ENCODE measurements at places on chromosomes 3 and 15.

DNA sequence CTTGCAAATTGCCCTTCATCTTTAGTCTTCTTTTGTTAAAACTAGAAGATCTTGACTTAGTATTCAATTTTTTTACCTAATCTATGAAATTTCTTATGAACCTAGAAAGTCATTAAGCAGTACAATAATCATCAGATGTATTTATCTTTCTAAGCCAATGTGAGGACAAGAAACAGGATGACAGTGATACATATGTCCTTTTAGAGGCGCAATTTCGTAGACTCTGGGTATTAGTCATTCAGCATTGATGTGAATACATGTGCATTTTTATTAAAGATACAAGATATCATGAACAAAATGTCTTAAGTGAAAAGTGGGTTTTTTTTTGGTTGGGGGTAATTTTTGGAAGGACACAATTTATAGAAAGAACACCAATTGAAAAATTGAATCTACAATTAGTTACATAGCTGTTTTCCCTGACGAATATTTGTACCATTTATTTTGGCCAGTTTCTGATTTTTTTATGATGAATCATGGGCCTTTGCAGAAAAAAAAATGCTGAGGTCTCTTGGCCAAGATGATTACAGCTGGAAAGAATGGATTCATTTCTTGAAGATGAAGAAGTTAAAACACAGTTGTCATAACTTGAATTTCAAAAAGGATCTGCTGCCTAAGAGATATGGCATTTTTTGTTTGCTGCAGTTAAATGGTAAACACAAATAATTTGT is 48.9 kb upstream of the AGTR1 start:
- DNase-seq: no peak

GRCh38 chr3:141266797-141267555 is 35.4 kb downstream of the PXYLP1 start:
- no peak for DNase-seq

DNA sequence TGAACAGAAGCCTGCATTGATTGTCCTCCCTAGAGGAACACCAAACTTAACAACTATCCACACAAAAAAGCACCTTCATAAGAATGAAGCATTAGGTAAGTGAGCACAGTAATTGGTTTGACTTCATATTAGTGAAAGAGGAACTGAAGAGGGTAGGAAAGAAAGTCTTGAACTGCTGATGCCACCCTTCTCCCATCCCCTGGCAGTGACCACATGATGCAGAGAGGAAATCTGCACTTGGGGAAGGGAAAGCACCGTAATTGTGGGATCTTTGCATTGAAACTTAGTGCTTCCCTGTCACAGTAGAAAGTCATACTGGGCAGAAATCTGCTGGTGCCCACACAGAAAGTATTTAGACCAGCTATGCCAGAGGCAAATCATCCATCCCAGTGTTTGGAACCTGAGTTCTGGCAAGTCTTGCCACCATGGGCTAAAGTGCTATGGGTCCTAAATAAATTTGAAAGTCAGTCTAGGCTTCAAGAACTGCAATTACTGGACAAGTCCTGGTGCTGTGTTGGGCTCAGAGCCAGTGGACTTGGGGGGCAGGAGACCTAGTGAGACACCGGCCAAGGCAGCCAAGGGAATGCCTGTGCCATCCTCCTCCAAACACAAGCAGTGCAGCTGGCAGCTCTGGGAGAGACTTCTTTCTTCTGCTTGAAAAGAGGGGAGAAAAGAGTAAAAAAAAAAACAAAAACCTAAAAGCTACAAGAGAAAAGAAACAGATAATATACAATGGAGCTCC is 63.6 kb downstream of the SLC15A2 start:
- no peak for DNase-seq

DNA sequence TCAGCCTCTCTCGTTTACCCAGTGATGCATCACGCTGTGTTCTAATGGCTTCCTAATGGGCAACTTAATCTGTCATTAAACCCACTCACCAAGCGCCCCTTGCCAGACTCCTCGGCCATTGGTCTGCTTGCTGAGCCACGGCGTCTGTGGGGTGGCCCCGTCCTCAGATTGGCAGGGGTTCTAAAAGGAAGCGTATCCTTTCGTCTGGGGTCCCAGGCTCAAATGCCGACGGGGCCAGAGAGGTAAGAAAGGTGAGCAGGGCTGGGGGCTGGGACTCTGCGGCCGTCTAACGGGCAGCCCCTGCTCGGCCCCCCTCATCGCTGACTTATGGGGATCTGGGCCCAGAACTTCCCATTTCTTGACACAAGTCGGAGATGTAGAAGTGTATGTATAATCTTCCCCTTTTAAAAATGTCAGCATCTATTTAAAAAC is 315.1 kb upstream of the PROK2 start:
- no peak for DNase-seq

- DNase-seq: no peak
Observed at GRCh38 chr15:40003116-40003916, 35.7 kb downstream of the SRP14 start.

GRCh38 chr3:127089486-127090145 is 103.3 kb upstream of the PRR23E start:
- DNase-seq: no peak

GRCh38 chr3:73350996-73351395 is 273.7 kb downstream of the PDZRN3 start:
- DNase-seq: no peak

- DNase-seq: no peak
Observed at GRCh38 chr3:135645541-135645940, 320.0 kb upstream of the PPP2R3A start.

DNA sequence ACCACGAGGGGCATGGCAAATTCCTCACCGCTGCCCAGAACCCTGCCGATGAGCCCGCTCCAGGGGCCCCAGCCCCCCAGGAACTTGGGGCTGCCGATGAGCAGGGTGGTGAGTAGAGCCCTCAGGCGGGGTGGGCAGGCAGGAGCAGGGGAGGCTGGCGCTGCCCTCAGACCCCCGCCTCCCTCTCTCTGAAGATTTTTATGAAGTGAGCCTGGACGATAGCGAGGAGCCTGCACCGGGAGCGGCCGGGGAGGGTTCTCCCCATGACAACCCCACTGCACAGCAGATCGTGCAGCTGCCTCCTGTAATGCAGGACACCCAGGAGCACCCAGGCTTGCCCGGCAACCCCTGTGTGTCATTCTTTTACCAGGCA is 56.7 kb upstream of the UBE2Q2 start:
- DNase-seq: no peak

DNA sequence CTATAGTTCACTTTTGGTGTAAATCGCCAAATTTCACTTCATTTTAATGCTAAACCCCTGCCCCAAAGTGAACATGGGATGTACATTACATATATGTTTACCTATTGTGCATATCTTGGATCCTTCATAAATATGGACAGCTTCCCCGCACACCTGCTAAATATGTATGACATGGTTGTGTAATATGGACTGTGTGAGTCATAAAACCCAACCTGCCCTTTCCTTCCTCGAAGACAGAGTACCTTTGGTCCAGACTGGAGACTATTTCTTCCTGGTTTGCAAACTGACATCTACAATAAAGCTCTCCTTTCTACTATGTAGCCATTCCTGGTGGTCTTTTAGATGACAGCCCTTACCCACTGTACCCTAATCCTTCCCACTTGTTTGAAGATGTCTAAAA is 12.4 kb downstream of the ACTC1 start:
- no peak for DNase-seq

- no peak for DNase-seq
Observed at GRCh38 chr15:28881170-28881569, 4.6 kb upstream of the APBA2 start.

GRCh38 chr3:23648326-23648995 is 157.3 kb upstream of the UBE2E1 start:
- no peak for DNase-seq

- no peak for DNase-seq
Observed at GRCh38 chr15:38024293-38025091, 90.1 kb downstream of the TMCO5A start.

GRCh38 chr3:72973786-72974185 is 22.8 kb upstream of the PPP4R2 start:
- DNase-seq: no peak

DNA sequence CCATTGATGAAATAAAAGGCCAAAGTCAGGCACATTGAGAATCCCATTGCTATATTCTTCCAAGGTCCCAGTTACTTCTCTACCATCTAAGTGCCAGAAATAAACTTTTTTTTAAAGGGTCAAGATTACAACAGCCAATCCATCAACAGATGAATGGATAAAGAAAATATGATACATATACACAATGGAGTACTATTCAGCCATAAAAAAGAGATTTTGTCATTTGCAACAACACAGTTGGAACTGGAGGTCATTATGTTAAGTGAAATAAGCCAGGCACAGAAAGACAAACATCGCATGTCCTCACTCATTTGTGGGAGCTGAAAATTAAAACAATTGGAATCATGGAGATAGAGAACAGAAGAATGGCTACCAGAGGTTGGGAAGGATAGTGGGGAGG is 25.5 kb downstream of the ULK4 start:
- DNase-seq: no peak

- no peak for DNase-seq
Observed at GRCh38 chr3:116899253-116899652, 189.7 kb downstream of the TUSC7 start.

GRCh38 chr15:45110256-45110820 is 3.6 kb downstream of the DUOX2 start:
- no peak for DNase-seq

DNA sequence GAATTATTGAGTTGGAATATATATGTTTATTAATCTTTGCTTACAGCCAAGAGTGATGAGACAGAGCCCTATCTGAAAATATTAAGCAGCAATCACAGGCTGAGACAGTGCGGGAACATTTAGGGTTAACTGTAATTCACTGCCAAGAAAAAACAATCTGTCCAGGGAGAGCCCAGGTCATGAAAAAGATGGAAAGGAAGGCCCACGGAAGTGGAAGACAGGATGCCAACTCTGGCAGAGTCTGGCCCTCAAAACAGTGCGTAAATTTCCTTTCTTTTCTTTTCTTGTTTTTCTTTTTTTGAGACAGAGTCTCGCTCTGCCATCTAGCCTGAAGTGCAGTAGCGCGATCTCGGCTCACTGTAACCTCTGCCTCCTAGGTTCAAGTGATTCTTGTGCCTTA is 67.6 kb downstream of the SUMF1 start:
- no peak for DNase-seq

DNA sequence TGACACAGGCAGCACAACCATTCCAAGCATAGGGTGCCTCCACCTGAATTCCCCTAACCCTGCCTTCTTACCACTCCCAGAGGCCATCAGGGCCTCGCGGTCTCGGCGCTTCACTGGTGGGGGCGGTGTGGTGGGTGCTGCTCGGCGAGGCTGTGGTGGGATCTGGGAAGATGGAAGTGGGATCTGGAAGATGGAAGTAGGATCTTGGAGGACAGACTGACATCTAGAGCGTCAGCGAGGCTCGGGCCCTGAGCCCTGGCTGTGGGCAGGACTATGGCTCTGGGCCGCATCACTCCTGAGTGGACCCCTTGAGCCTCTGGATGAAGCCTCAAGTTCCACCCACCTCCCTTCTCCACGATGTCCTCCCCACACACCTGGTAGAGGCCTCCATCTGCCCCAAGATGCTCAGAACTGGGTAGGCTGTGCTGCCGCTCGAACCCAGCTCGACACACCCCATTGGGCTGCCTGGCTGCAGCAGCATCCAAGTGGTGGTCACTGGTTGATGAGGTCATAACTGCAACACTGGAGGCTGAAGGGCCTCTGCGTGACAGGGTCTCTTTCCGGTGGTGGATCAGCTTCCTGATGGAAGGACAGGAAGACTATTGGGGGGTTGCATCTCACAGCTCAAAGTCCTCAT is 3.6 kb downstream of the NCKIPSD start:
- no peak for DNase-seq

DNA sequence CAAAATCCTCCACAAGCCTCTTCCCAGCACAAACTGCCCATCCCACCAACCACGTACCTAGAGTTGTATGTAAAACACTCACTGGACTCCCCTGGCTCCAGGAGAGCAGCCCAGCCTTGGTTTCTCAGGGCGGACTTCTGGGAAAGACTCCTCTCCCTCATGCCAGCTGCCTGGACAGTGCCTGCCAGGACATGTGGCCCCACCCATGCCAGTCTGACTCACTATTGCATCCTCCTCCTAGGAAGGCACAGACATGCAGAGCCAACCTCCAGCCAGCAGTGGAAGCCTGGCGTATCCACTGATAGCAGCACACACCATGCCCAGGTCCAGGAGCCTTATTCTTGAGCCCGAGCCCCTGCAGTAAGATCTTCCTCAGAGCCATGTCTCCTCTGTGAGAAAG is 8.6 kb downstream of the PKM start:
- DNase-seq: peak; percentile 78

GRCh38 chr15:79640206-79640605 is 208.1 kb downstream of the MINAR1 start:
- no peak for DNase-seq

DNA sequence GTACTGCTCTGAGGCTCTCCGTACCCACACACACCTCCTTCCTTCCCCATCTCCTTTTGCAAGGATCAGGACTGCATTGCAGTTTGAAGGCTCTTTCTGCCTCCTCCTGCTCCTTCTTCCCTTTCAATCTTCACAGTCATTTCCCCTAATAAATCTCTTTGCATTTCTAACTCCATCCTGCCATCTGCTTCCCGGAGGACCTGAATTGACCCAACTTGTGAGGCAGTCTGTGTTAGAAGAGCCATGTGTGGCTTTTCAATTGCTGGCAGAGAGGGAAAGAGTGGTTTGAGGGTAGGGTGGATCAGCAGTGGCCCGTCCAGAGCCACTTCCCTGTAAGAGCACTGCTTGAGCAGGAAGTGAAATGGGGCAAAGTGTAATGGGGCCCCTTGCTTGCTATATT is 35.8 kb downstream of the ANAPC13 start:
- no peak for DNase-seq

DNA sequence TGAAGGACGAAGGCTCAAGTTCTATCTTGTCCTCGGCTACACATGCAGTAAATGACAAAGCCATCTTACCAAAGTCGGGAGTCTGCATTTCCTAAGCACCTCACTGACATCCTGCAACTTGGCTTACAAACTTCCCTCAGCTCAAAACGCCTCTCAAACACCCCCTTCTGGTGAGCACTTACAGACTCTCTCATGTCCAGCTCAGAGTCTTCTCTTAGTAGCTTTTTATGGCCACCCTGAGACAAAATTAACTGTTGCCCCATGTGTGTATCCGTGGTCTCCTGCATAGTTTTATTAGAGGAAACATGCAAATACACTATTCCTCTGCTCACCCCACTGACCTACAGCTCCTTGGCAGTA is 819.7 kb downstream of the FHIT start:
- DNase-seq: no peak

DNA sequence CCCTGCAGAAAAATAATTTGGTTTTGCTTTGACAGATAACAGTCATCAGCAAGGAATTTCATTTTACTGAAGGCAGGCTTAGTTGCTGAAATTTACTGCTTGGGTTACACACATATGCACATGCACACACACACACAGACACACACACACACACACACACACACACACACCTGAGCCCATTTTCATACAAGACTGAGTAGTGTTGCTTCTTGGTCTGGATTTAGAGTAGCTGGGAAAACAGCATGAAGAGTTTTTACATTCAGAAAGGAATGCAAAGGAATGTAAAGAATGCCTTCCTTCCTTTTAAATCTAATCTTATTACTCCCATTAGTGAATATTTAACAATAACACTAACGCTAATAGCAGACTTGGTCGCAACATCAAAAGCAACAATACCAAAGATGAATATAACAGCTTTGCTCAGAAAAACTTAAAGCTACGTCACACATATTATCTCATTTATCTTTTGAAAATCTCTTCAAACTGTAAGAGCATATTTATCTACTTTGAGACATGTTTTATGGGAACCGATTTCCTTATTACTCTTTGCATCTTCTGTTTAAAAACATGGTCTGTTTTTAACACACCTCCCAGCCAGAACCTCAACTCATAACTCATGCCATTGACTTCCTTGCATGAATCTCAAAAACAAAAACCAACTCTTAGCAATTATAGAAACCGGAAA is 32.5 kb downstream of the RFTN1 start:
- no peak for DNase-seq

Data from NCI-H460 (cell line).